Suprapubic skin (tissue), 4 donors: ENCODE measurements at places on chromosomes 2 and 18.

GRCh38 chr2:47155091-47155876, at the start of gene STPG4:
Gene STPG4 (minus strand): TSS chr2:47155308. CDS start chr2:47155251, 57 bp downstream.
- DNase-seq: no peak
- no peaks in the 10 kb centered on the region for H3K4me1 ChIP-seq
- H3K4me3 ChIP-seq: no peak within 1 kb of the TSS
- no peak within 1 kb of the TSS for H3K27ac ChIP-seq

DNA sequence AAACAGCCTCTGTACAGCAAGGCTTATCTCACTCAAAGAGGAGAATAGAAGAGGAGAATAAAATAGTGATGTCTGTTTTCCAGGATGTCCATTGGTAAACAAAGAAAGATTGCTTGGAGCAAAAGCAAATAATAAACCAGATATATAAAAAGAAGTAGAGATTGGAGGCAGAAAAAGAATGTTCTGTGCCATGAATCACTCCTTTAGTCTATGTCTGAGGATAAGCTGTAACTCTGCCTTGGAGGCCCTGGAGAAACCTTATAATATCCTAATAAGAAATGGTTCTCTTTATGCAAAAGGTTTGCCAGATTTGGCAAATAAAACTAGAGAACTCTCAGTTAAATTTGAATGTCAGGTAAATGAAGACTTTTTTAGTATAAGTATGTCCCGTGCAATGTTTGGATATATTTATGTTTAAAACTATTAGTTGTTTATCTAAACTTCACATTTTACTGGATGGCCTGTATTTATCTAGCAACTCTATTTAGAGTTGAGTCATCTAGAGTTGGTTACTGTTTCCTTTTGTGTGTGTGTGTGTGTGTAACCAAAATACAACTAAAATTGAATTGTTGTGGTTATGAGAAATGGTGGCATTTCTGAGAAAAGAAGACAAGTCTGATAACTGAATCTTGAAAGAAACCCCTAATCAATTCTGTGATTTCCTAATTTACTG, 510.3 kb upstream of the SETBP1 start:
- no peaks in the 10 kb centered on the region for H3K27me3 ChIP-seq
- no peak overlapping the region for H3K4me3 ChIP-seq
- no peak overlapping the region for H3K27ac ChIP-seq
- H3K4me1 ChIP-seq: no peaks in the 10 kb centered on the region
- DNase-seq: no peak
- H3K36me3 ChIP-seq: no peaks in the 10 kb centered on the region

GRCh38 chr2:119464981-119465380, 33.3 kb downstream of the TMEM37 start:
- no peaks in the 10 kb centered on the region for H3K27me3 ChIP-seq
- no peak for DNase-seq
- no peak overlapping the region for H3K4me3 ChIP-seq
- no peak overlapping the region for H3K27ac ChIP-seq

DNA sequence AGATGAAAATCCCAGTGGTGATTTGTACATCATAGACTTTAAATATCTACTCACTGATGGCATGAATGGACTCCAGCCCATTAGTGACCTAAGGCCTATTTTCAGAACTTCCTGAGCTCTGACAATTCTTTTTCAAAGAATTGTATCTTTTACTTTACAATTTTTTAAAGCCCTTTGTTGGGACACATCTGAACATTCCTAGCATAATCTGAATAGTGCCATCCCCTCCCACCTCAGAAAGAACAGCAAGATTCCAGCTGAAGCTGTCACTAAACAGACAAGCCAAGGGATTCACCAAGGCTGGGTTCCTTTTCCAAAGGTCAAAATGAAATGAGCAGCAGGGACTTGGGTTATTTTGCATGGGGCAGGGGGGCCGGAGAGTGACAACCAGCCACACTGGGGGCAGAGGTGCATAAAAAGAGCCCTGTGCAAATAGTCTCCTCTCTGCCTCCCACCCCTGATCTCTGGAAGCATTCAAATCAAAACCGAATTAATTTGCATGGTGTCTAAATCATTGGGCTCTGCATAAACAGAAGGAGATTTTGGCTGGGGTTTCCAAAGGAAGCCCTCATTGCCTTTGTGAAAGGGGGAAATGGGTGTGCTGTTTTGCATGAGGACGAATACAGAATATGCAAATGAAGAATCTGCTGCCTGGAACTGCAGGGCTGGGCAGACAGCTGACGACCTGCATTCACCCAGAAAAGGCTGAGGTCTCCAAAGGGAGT, 17.2 kb downstream of the EPHA4 start:
- H3K4me1 ChIP-seq: peaks cover 16% of the 10 kb centered on the region
- H3K36me3 ChIP-seq: no peaks in the 10 kb centered on the region
- H3K27ac ChIP-seq: no peak overlapping the region
- H3K27me3 ChIP-seq: no peaks in the 10 kb centered on the region

DNA sequence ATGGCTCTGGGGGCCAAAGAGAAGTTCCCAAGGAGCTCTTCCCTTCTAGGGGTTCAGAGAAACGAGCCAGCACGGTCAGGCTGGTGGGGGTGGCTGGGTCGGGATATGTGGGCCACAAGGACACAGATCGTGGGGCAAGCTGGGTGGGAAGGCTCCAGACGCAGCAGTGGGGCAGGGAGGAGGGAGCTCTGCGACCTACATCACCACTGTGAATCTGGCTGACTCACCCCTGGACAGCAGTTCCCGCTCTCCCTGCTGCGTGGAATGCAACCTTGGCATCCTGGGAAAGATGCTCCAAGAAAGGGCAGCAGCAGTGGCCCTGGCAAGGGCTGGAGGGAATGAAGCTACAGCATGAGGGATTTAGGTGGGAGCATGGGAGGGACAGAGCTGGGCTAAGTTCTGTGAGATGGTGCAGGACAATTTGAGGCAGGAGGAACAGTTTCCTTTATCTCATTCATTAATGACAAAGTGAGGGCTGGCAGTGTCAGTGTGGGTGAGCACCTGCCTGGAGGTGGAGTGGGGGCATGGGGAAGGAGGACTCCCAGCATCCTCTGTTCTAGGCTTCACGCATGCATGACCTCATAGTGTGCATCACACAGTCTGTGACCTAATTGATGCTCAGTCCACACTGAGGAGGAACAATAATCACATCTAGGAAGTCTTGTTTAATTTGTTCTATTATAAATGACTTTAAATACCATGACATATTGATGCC, 25.0 kb downstream of the CELF4 start:
- peaks cover 79% of the 10 kb centered on the region for H3K27me3 ChIP-seq

GRCh38 chr2:222984908-222985307, 67.1 kb upstream of the KCNE4 start:
- DNase-seq: no peak
- no peak overlapping the region for H3K4me3 ChIP-seq
- H3K4me1 ChIP-seq: no peaks in the 10 kb centered on the region
- no peaks in the 10 kb centered on the region for H3K36me3 ChIP-seq
- H3K27ac ChIP-seq: no peak overlapping the region
- no peaks in the 10 kb centered on the region for H3K27me3 ChIP-seq

DNA sequence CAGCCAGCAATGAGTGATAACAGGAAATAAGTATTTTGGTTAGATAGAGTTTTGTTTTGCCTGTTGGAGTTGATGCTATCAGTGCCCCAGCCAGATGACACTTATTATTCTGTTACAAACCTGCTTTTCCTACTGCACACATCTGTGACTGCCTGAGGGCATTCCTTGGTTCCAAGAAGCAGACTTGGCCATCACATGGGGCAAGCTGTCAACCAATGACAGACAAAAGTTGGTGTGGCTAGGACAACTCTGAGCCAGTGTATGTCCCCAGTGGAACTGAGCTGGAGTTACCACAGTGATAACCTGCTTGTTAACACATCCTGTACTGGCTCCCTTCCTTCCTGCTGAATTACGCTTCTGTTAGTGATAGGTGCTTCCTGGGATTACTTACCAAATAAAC, 54.5 kb downstream of the FAM171B start:
- no peaks in the 10 kb centered on the region for H3K4me1 ChIP-seq
- H3K4me3 ChIP-seq: no peak overlapping the region
- no peak overlapping the region for H3K27ac ChIP-seq
- no peaks in the 10 kb centered on the region for H3K36me3 ChIP-seq
- H3K27me3 ChIP-seq: no peaks in the 10 kb centered on the region
- no peak for DNase-seq

DNA sequence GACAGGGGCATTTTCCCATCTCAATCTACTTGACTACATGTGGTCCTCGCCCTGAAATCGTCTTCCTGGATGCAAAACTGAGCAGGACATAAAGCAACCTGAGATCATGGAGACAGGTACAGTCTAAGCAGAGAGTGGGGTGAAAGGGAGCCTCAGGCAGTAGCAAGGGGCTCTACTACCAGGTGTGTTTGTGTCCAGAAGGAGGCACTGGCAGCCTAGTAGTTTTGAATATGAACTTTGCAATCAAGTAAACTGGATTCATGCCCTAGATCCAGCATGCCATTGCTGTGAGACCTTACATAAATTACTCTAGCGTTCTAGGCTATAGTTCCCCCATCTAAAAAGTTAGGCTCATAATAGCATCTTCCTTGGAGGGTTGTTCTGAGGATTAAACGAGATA, 147.4 kb downstream of the TXNL1 start:
- no peak for DNase-seq
- no peaks in the 10 kb centered on the region for H3K4me1 ChIP-seq
- H3K4me3 ChIP-seq: no peak overlapping the region
- no peak overlapping the region for H3K27ac ChIP-seq
- H3K27me3 ChIP-seq: no peaks in the 10 kb centered on the region

- H3K4me3 ChIP-seq: no peak overlapping the region
- H3K36me3 ChIP-seq: no peaks in the 10 kb centered on the region
- no peak overlapping the region for H3K27ac ChIP-seq
Observed at GRCh38 chr2:142544173-142544572, 333.3 kb upstream of the KYNU start.

- no peak overlapping the region for H3K27ac ChIP-seq
- no peaks in the 10 kb centered on the region for H3K36me3 ChIP-seq
- no peak for DNase-seq
- no peak overlapping the region for H3K4me3 ChIP-seq
Observed at GRCh38 chr2:57828221-57828620, 218.4 kb upstream of the VRK2 start.

GRCh38 chr2:28583899-28584553, 88.2 kb downstream of the PLB1 start:
- H3K36me3 ChIP-seq: no peaks in the 10 kb centered on the region
- peak overlapping the region; percentile 64 for H3K27ac ChIP-seq
- H3K27me3 ChIP-seq: no peaks in the 10 kb centered on the region
- peaks cover 18% of the 10 kb centered on the region for H3K4me1 ChIP-seq
- DNase-seq: peak; percentile 84

DNA sequence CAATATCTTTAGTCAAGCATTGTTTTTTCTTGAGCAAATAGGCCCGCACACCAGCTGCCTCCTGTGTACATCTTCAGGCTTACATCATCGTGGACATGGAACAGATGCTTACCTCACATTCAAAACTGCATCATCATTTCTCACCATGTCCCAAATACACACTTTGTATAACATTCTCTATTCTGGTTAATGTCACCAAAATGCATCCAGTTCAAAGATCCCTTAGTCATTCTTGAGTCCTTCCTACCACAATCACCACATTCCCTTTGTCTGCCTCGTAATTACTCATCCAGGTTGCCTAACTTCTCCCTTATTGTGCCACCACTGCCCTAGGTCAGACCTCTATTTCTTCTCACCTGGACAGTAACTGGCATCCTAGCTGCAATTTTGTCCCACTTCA, 373.7 kb upstream of the GALNT5 start:
- no peak for DNase-seq
- H3K4me3 ChIP-seq: no peak overlapping the region
- H3K27me3 ChIP-seq: no peaks in the 10 kb centered on the region
- H3K4me1 ChIP-seq: no peaks in the 10 kb centered on the region
- H3K36me3 ChIP-seq: no peaks in the 10 kb centered on the region

- no peaks in the 10 kb centered on the region for H3K27me3 ChIP-seq
- H3K4me1 ChIP-seq: peaks cover 52% of the 10 kb centered on the region
- no peak for DNase-seq
- no peak overlapping the region for H3K27ac ChIP-seq
- H3K36me3 ChIP-seq: no peaks in the 10 kb centered on the region
- no peak overlapping the region for H3K4me3 ChIP-seq
Observed at GRCh38 chr2:217433522-217433921, 569.3 kb downstream of the TNS1 start.

DNA sequence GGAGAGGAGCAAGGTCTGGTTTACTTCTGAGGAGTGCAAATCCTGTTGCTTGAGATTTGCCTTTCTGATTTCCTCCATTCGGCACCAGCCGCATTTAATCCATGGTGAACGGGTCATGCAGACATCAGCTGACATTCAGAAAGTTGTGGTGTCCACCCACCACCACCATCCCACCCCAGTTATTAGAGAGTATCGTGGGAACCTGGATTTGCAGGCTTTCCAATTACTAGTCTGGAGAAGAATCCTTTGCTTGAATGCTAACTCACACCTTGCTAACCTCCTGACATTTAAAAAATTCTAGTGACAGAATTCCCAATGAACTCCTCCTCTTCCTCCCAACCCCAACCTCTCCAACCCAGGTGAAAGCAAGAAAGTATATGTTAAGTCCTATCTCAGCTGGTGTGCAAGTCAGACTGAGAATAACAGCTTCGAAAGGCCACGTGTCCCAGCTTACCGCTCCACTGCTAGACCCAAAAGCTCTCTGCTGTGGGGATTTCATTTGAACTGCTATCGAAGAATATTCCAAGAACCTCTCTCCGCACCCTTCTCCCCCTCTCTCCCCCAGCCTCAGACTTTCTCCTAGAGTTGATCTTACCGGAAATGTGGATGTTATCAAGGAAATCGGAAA, 17.7 kb downstream of the BCL11A start:
- no peak overlapping the region for H3K4me3 ChIP-seq
- peaks cover 81% of the 10 kb centered on the region for H3K4me1 ChIP-seq
- no peak for DNase-seq
- H3K36me3 ChIP-seq: no peaks in the 10 kb centered on the region
- peaks cover 11% of the 10 kb centered on the region for H3K27me3 ChIP-seq
- peak overlapping the region; percentile 66 for H3K27ac ChIP-seq

- H3K4me1 ChIP-seq: no peaks in the 10 kb centered on the region
- DNase-seq: no peak
- no peak overlapping the region for H3K27ac ChIP-seq
- H3K27me3 ChIP-seq: no peaks in the 10 kb centered on the region
Observed at GRCh38 chr2:150866431-150866830, 379.0 kb upstream of the RND3 start.

DNA sequence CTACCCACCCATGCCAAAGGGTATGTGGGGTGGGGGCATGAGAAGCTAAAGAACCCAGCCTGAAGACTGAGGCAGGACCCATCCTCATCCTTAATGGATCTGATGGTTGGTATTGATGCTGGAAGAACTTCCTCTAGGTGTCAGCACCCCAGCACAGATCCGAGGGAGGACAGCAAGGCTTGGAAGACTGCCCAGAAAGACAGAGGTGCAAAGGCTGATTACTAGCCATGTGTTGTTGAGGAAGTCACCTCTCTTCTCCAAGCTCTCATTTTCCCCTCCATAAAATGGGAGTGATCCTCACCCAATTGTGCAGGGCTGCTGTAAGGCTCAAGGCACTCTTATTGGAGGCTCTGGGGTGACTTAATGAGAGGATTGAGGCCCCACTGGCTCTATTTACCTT, 256.5 kb downstream of the CELF4 start:
- H3K36me3 ChIP-seq: no peaks in the 10 kb centered on the region
- no peaks in the 10 kb centered on the region for H3K27me3 ChIP-seq
- H3K4me3 ChIP-seq: no peak overlapping the region
- no peak for DNase-seq
- no peak overlapping the region for H3K27ac ChIP-seq

- no peaks in the 10 kb centered on the region for H3K27me3 ChIP-seq
- peaks cover 4% of the 10 kb centered on the region for H3K4me1 ChIP-seq
- no peak overlapping the region for H3K4me3 ChIP-seq
- peak overlapping the region; percentile 38 for H3K27ac ChIP-seq
Observed at GRCh38 chr2:85673716-85674375, 5.8 kb upstream of the SFTPB start.

GRCh38 chr2:28754321-28754720, 2.7 kb downstream of the PPP1CB start:
- peak overlapping the region; percentile 99 for H3K27ac ChIP-seq
- no peak for DNase-seq
- H3K36me3 ChIP-seq: no peaks in the 10 kb centered on the region
- peaks cover 73% of the 10 kb centered on the region for H3K4me1 ChIP-seq
- no peaks in the 10 kb centered on the region for H3K27me3 ChIP-seq
- H3K4me3 ChIP-seq: peak overlapping the region; percentile 83
